ENCODE measurements at places on chromosomes 11 and 22.

GRCh38 chr11:117519170-117519569 is 191.5 kb downstream of the CEP164 start:
- peak; percentile 85 for DNase-seq

- peak; percentile 95 for DNase-seq
Measured at GRCh38 chr22:43126501-43127165, 16.1 kb downstream of the BIK start.

DNA sequence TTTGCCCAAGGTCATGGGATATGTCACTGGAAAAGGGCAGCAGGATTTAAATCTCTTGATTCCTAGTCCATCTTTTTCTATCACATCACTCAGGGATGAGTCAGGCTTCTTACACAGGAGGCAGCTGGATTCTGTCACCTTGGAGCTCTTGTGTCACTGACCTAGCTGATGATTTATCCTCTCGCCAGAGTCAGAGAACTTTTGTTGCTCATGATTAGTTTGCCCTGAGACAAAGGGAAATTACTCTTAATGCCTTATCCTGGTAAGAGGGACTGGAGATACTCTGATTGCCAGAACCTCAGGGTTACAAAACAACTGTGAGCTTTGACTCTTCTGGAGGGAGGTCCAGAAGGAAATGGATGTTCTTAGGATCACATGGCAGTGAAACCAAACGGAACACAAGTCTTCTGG is 10.1 kb downstream of the COA4 start:
- DNase-seq: peak; percentile 92

DNA sequence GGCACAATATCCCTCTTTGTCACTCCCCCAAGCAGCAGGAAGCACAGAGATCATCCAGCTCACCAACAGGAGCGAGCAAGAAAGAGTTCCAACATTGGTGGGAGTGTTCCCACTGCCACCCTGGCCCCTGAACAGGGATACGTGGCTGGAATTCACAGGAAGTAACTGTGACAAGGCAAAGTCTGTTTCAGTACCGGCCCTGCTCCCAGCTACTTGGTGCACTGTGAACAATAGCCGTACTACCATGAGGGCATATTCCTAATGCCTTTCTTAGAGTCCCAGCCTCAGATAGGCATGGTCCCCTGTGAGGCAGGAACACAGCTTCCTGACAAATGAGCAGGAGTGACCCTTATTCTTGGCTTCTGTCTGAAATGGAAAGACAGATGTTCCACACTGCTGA is 1.8 kb upstream of the SLC37A2 start:
- no peak for DNase-seq

GRCh38 chr22:49656291-49656851 is 171.3 kb downstream of the BRD1 start:
- DNase-seq: no peak

- DNase-seq: no peak
Measured at GRCh38 chr11:95254716-95255115, 23.7 kb upstream of the SESN3 start.

GRCh38 chr11:12288931-12289666 is 88.3 kb upstream of the PARVA start:
- DNase-seq: no peak

DNA sequence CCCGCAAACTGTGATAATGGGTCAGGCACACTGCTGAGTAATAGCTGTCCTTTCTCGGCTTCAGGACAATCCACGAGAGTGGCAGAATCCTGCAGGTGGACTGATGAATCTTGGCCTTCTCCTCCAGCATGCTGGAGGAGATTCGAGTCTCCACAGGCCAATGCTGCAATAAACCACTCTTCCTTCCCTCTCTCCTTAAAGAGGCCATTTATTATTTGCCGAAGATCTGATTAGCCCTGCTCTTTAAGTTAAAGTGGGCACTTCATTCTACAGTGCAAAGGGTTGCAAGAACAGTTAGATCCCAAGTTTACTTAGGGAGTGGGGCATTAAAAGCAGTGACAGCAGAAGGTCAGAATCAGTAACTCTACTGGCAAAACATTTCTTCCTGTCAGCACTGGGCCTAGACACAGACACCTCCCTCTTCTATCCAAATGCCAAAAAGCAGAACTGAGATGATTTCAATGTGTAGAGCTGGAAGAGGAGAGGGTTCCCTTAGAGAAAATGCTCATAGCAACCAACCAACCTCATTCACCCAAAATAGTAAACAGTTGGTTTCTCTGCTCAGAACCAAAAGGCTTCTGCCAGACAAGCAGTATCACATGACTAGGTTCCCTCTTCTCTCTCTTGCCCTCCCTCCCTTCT is 121.7 kb downstream of the SGSM3 start:
- no peak for DNase-seq

- peak; percentile 29 for DNase-seq
Measured at GRCh38 chr11:8477151-8477550, 116.9 kb downstream of the STK33 start.

GRCh38 chr11:61776561-61777075 is 15.8 kb downstream of the TMEM258 start:
- peak; percentile 77 for DNase-seq

DNA sequence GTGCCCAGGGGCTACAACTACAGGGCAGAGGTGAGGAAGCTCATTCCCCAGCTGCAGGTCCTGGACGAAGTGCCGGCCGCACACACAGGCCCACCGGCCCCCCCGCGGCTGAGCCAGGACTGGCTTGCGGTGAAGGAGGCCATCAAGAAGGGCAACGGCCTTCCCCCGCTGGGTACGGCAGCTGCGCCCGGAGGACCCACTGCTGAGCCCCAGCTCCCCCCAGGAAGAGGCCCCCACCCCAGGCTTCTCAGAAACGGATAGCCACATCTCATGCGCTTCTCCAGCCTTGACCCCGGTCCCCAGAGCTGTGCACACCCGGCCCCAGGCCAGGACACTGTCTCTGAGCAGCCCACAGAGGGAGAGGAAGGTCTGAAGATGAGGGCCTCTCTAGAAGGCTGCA is 9.4 kb downstream of the LMNTD2 start:
- no peak for DNase-seq

DNA sequence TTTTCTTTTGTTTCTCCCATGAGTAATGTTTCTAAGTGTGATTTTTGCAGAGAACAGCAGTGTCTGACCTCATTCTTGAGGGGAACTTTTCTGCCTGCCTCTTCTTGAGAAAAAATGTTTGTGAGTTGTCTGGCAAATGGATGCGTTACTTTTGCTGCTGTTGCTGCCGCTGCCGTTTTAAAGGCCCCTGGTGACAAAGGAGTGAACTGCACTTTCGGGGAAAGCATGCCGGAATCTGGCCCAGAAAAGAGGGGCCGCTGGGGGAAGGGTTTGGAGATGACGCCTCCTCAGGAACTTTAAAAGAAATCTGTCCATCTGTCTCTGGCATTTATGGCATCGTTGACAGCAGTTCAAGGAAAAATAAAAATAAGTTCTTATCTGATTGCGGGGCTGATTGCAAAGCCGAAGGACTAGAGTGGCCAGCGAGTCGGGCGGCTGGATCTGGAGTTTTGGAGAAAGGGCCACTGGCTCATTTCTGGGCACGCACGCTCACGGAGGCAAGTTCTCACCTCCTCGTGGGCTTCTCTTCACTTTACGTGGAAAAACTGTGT is 16.5 kb downstream of the ZBTB16 start:
- peak; percentile 5 for DNase-seq

DNA sequence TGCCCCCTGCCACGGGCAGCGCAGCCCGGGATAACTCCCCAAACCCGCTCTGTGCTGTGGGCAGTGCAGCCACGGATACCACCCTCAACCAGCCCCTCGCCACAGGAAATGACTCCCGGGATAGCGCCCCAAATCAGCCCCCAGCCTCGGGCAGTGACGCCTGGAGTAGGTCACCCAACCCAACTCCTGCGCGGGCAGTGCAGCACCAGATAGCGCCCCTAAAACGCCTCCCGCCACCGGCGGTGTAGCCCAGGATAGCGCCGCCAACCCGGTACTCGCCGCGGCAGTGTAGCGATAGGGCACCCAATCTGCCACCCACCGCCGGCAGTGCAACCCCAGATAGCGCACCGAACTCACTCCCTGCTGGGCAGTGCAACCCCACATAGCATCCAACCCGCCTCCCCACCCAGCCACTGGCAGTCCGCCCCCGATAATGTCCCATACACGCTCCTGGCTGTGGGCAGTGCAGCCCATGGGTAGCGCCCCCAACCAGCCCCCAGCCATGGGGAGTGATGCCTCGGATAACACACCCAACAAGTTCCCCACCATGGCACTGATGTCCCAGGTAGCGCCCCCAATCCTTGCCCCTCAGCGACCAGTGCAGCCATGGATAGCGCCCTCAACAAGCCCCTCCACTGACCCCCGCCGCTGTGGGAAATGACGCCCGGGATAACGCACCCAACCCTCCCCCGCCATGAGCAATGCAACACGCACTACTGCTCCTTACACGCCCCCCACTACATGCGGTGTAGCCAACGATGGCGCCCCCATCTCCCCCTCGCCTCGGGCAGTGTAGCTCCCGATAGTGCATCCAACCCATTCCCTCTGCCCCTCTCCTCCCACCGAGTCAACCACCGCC is 1.5 kb downstream of the RFPL2 start:
- DNase-seq: no peak

DNA sequence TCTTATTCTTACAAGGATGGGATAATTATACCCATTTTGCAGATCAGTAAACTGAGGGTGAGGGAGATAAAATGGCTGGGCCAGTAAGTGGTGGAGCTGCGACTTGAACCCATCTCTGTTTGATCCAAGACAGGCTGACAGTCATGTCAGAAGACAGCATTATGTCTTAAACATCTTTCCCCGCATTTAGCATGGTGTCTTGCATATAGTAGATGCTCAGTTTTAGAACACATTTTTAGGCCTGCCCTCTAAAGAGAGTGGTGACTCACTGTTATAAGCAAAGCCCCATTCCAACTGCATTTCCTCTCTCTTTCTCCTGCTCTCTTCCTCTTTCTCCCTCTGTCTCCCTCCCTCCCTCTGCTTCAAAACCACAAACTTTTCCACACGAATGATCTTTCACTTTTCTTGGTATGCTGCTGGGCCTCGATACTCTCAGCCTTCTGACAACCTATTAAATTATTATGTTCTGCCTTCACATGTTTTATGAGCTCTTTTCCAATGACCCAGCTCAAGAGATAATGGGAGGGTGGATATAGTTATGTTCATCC is 25.2 kb downstream of the CWC15 start:
- DNase-seq: peak; percentile 87

DNA sequence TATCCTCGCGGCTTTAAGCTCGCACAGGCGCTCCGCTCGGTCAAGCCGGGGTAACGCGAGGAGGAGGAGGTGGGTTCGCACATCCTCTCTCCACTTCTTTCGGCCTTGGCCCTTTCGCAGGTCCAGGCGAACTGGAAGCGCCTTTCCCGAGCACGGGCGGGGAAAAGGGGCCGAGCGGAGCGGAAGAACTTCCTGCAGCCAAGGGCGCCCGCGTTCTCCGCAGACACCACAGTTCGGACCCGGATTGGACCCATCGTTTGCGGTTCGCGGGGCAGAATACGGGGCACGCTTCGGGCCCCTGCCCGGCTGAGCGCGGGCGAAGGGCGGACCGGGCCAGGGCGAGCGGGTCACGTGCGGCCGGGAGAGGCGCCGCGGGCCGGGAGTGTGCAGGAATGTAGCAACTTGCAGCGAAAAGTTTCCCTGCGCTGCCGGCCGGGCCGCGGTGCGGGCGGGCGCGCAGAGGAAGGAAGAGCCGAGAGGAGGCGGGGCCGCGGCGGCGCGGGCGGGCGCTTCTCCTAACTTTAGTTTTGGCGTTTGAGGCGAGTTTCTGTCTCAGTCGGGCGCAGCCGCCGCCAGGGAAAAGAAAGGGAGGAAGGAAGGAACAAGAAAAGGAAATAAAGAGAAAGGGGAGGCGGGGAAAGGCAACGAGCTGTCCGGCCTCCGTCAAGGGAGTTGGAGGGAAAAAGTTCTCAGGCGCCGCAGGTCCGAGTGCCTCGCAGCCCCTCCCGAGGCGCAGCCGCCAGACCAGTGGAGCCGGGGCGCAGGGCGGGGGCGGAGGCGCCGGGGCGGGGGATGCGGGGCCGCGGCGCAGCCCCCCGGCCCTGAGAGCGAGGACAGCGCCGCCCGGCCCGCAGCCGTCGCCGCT is at the start of gene YAP1:
Gene YAP1, plus strand, starts transcription at position 552 of the 865 bp plus-strand sequence. CDS start 402 bp downstream, outside the sequence.
- DNase-seq: peak; percentile 94

GRCh38 chr11:78567209-78567608 is 7.5 kb downstream of the NARS2 start:
- DNase-seq: peak; percentile 92

DNA sequence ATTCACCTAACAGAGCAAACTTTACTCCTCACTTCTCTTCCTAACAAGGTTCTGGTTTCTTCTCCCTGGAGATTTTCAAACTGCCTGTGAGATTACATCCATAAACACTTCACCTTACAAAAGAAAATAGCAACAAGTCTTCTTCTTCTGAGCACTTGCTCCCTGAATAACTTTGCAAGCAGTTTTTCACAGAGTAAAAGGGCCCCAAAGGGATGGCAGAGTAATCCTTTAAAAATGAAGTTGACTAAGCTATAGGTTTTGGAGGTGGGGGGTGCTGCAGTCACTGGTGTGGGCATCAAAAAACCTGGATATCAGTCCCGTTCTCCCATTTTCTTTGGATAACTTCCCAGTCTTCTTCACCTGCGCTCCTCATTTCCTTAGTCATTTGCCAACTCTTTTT is 484.9 kb downstream of the MIAT start:
- DNase-seq: no peak

GRCh38 chr11:73141031-73141308 is 1.1 kb downstream of the FCHSD2 start:
- no peak for DNase-seq

GRCh38 chr22:46447906-46448305 is 89.5 kb downstream of the CELSR1 start:
- DNase-seq: no peak

GRCh38 chr11:66429983-66430602 is 8.6 kb downstream of the MRPL11 start:
- peak; percentile 63 for DNase-seq

- DNase-seq: peak; percentile 76
Measured at GRCh38 chr22:45169591-45170466, 6.1 kb downstream of the NUP50 start.

GRCh38 chr11:118813551-118813950 is 22.6 kb upstream of the DDX6 start:
- no peak for DNase-seq

- no peak for DNase-seq
Measured at GRCh38 chr11:10604340-10604748, 35.9 kb upstream of the LYVE1 start.

- peak; percentile 23 for DNase-seq
Measured at GRCh38 chr11:130674686-130675308, 226.4 kb downstream of the ADAMTS15 start.

All from kidney tubule cell (primary cell).